Esophagus squamous epithelium (tissue), 5 donors: ENCODE measurements at places on chromosomes 6 and 20.

- no peak for DNase-seq
Measured at GRCh38 chr6:170248111-170248805, 42.6 kb downstream of the DLL1 start.

GRCh38 chr20:43003318-43003944, 186.3 kb downstream of the PTPRT start:
- no peak for DNase-seq

DNA sequence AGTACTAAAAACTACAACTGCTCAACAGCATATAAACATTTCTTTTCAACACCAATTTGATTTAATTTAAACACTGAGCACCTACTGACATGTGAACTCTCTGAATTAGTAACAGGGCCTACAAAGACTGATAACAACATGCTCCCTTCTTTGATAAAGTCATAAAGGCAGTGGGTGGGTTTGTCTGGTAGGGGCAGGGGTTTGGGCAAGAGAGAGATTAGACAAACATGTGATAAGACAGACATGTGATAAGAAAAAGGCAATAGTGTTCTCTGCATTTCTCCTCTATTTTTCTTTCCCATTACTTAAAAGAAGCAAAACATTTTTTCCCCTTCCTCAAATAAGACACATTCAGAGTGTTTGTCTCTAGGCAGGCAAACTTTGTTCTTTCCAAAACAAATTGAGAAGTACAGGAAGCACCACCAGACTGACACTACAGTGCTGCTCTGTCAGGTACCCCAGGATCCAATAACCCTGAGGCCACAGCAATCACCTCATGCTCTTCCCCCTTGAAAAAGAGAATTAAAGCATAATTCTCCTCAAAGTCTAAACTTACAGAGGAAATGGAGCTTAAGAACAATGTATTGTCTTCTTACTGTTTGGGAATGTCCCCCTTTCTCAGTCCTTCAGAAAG, 11.9 kb downstream of the C6orf52 start:
- no peak for DNase-seq

- DNase-seq = no peak
Measured at GRCh38 chr20:64101731-64102621, 5.4 kb downstream of the NPBWR2 start.

- DNase-seq = no peak
Measured at GRCh38 chr6:47235964-47236760, 73.5 kb downstream of the TNFRSF21 start.

- no peak for DNase-seq
Measured at GRCh38 chr6:42790549-42791181, 8.8 kb downstream of the BICRAL start.

- no peak for DNase-seq
Measured at GRCh38 chr20:17995967-17996819, 27.4 kb downstream of the MGME1 start.

GRCh38 chr20:36447101-36447500, 94.2 kb upstream of the MYL9 start:
- no peak for DNase-seq

DNA sequence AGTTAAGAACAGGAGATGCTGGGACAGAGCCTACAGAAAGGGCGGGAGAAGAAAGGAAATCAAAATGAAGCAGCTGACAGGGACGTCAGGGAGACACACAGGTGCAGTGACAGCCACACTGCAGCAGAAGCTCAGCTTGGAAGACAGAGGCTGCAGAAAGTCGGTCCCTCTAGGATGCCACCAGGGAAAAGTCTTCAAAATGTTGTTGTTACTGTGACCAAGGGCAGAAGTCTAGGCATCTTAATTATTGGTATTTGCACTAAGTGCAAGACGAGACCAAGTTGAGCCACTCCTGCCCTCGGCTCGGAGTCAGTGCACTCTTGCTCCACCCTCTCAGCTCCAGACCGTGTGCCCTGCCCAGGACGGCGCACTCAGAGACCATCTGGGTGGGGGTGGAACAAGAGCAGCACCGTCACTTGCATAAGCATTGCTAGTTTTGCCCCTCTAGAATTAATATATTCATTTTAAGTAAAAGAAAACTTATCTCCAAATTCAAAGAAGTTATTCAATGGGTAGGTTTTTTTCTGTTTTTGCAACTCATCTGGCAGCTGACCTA, 2.6 kb downstream of the PRR18 start:
- no peak for DNase-seq

DNA sequence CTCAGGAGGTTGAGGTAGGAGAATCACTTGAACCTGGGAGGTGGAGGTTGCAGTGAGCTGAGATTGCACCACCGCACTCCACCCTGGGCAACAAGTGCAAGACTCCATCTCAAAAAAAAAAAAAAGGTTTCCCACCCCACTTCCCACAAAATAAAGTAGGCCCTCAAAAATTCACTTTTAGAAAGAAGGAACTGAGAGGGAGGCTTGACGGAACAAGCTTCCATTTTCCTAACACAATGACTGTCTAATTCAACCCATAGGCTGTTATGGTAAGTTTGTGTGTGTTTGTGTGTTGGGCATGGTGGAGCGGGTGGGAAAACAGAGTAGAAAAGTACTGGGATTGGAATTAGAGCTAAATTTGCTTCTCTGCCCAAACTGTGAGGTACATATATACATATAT, 98.4 kb upstream of the MAN1A1 start:
- no peak for DNase-seq

DNA sequence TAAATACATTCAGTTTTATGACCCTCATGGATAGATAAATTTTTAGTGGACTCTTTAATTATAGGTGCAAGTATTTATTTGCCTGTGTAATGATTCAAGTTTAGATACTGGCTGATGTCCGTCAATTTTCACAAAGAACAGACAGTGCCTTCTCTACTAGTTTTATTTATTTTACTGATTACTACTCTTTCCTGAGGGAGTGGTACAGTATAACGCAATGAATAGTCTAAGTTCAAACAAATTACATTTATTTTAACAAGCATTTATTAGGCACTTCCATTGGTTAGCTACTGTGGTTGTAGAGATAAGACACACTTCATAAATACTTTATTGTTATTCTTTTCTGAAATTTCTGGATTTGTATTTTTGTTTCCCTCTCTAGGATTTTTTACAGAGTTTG, 74.3 kb downstream of the ADGRG6 start:
- DNase-seq = no peak

GRCh38 chr20:29319725-29320124, 1937.7 kb upstream of the DEFB115 start:
- DNase-seq = no peak

DNA sequence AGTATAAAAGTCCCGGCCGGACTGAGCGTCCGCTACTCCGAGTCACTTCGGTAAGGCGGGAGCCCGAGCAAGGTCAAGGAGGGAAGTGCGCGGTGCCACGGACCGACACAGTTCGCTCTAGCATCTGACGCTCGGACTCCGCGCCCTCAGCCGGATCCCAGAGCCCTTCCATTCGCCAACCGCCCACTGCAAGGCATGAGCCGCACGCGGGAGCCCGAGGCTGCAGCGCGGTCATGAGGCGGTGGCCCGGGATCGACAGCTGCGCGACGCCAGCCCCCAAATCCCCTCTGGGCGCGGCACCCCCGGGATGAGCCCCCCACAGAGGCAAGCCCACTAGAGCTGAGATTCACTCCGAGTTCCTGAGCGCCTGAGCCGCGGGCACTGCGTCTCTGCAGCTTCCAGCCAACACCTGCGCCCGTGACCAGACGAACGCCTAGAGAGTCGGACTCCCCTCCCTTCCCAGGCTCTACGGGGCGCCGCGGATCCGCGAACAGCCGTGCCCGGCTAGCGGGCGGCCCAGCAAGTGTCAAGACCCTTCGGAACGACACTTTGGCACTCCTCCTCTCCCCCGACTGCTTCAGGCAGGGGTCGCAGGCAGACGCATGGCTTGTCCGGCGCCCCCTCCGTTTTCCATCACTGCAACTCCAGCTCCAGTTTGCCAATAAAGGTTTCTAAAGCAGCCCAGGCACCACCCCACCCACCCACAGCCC, 725 bp upstream of the ISM1 start:
- no peak for DNase-seq
